ENCODE measurements at places on chromosomes 7 and 10.

DNA sequence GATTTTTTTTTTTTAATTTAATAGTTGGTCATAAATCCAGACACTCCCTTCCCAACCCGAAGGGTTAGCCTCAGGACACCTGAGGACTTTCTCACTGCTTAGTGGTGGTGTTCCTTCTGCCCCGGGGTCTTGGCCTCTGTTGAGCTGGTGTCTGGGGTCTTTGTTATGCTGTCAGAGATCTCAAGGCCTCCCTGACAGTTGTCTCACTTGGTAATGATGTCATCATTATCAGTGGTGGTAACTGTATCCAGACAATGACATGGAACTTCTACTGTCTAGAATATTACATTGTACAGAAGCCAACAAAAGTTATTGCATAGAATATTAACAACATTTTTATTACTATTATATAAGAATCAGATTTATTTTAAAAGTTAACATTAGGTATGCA lies 32.9 kb downstream of the PPP2R2D start:
- DNase-seq = no peak

GRCh38 chr7:95781961-95782586 lies 9.7 kb downstream of the DYNC1I1 start:
- DNase-seq = no peak

DNA sequence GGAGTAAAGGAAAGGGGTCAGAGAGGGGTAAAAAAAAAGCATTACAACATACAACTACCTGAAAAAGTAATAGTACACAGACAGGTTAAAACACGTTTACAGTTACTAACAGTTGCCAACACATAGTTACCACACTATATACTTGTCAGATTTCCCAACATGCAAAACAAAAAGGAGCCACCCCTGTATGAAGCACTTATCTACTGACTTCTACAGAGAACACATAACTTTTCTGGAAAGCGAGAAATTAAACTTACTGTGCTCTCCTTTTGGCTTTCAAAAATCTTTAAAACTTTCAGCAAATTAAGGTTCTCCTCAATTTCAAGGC lies 2.1 kb downstream of the ABI1 start:
- DNase-seq = no peak

DNA sequence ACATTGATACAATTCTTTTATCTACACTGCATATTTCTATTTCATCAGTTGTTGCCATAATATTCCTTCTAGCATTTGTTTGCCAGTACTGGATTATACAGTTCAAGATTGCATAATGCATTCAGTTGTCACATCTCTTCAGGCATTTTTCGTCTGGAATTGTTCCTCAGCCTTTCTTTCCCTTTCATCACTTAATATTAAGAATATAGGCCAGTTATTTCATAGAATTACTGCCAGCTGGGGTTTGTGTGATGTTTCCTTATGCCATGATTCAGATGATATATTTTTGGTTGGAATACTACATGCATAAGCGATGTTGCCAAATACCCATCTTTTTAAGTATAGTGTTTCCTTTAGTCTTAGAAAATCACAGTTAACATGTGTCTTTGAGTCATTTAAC lies 20.8 kb downstream of the KIFBP start:
- no peak for DNase-seq

GRCh38 chr7:28301148-28301641 lies 111.1 kb upstream of the CREB5 start:
- DNase-seq = no peak

DNA sequence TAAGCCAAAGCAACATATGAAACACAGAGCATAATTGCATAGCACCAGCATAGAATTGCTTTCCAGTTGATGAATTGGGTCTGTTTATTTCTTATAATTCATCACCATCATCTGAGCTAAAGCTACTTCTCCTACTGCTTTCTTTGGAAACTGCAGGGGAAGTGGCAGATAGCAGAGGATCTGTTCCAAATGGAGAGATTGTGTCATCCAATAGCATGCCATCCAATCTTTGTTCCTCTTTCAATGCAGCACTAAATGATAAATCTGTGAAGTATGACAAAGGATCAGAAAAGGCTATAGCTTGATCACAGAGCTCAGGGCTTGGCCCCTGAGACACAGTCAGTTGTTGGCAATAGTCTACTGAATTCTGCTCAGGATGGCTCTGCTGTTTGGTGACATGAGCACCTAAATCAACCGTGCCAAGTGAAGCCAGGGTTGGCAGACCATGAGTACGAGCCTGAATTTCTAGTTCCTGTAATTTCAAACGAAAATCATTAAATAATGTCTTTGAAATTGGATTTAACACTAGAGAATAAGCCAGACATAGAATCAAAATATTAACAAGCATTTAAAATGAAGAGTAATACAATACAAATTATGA lies 90.0 kb downstream of the TFEC start:
- DNase-seq = no peak

Measured in stimulated activated CD8-positive, alpha-beta memory T cell treated with anti-CD3 and anti-CD28 coated beads, Interleukin-4, amount 100 ng/mL, for 1 hour (primary cell).